ENCODE measurements at places on chromosomes 7 and 10.

DNA sequence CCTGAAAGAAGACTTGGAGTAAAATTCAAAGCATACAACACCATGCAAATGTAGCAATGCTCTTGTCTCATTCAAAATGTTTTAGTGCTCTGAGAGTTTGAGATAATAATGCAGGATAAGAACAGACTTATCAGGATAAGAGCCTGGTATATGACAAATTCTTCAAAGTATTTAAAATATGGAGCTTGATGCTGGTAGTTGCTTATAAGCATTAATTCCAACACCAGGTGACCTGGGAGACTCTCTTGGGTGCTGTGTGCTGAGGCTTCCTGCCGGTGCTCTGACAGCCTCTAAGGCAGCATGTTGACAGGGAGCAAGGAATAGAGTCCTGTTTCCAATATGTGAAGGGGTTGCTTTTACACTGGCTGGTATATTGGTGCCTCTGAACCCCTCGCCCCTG, 34.8 kb upstream of the SLC26A5 start:
- no peak for DNase-seq

- no peak for DNase-seq
Measured at GRCh38 chr7:42254217-42254616, 17.2 kb upstream of the GLI3 start.

- no peak for DNase-seq
Measured at GRCh38 chr10:100998991-100999741, 442 bp upstream of the LZTS2 start.

- DNase-seq: no peak
Measured at GRCh38 chr10:11720260-11720741, 21.9 kb upstream of the ECHDC3 start.

DNA sequence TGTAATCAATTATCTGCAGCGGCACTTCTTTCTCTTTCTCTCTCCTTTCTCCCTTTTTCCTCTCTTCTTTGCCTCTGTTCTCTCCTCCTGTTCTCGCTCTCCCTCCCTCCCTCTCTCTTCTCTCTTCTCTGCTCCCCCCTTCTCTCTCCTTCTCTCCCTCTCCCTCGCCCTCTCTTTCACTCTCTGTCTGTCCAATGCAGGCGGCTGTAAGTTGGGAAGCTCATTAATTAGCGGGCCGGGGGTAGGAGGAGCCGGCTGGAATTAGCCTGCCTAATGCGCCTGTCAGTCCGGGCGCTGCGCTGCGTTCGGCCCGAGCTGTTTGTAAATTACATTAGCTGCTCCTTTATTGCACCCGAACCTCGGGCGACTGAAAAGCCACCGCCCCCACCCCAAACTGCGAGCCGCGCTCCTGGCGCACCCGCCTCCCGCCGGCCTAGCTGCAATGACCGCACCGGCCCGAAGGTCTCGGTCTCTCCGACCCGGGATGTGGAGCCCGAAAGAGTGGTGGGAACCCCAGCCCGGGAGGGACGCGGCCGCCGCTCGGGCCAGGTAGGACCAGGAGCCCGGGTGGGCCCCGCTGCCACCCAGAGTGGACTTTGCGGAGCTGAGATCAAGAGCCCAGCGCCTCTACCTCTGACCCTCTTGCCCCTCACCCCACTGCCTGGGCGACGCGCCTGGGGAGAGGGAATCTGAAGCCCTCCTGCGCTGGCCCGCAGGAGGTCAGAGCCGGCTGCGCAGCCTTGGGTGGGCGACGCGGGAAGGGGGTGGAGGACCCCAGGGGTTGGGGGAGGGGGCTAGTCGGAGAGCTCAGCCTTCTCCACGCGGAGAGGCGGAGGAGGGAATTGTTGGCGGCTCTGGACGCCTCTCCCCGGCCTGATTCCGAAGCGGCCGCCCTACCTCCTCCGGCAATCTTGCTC, at the start of gene LBX1:
Gene LBX1 (minus strand): TSS at position 198 of the 917 bp plus-strand sequence. CDS start 648 bp downstream, outside the sequence.
- no peak for DNase-seq

- no peak for DNase-seq
Measured at GRCh38 chr7:409339-410281, 110.0 kb downstream of the PDGFA start.

GRCh38 chr7:146864644-146865043, 748.0 kb downstream of the CNTNAP2 start:
- no peak for DNase-seq

- DNase-seq: no peak
Measured at GRCh38 chr10:1247598-1248261, 191.5 kb downstream of the WDR37 start.

DNA sequence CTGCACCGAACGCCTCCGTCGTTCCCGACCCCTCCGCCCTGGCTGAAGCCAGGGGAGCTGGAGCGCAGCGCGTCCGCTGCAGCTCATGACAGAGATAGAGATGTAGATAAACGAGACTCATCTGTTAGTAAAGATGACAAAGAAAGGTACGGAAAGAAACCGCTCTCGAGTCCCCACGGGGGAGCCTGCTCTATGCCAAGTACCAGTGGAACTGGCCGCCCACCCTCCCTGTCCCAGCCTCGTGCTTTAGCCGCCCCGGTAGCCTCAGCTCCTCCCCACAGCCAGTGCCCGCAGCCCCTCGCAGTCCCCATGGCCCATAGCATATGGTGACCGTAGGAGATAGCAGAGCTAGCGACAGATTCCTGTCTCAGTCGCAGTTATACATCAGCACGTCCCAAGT, 344.7 kb upstream of the GALNT17 start:
- no peak for DNase-seq

GRCh38 chr7:14125998-14126397, 136.5 kb upstream of the ETV1 start:
- no peak for DNase-seq

Measured in pulmonary artery endothelial cell (primary cell).